ENCODE measurements at places on chromosomes 6 and 20.
A peak's percentile ranks its signal among the peaks of the same experiment; 100 is the strongest.

GRCh38 chr6:12748815-12749521 lies 32.4 kb downstream of the PHACTR1 start:
- DNase-seq: no peak

DNA sequence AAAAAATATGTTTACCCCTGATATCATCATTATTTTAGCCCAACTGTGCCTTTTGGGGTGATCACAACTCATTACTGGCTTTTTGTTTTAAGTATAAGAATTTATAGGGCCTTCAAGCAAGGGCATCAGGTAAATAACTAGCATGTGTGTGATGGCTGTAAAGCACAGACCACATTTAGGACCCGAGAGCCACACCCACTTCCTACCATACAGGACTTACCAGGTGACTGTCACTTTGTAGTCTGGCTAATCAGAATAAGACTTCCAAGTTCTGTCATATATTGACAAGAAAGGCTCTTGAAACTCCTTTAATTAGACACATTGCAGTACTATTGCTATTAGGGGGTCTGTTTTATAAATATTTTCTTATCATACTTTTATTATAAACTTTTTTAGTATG lies 31.1 kb downstream of the TMEM242 start:
- no peak for DNase-seq

GRCh38 chr6:167210375-167211294 lies 52.9 kb upstream of the GPR31 start:
- DNase-seq: peak; percentile 27

- DNase-seq: no peak
Measured at GRCh38 chr6:43089874-43090558, 13.9 kb downstream of the PTK7 start.

- DNase-seq: no peak
Measured at GRCh38 chr20:4944518-4945313, 56.6 kb downstream of the SLC23A2 start.

DNA sequence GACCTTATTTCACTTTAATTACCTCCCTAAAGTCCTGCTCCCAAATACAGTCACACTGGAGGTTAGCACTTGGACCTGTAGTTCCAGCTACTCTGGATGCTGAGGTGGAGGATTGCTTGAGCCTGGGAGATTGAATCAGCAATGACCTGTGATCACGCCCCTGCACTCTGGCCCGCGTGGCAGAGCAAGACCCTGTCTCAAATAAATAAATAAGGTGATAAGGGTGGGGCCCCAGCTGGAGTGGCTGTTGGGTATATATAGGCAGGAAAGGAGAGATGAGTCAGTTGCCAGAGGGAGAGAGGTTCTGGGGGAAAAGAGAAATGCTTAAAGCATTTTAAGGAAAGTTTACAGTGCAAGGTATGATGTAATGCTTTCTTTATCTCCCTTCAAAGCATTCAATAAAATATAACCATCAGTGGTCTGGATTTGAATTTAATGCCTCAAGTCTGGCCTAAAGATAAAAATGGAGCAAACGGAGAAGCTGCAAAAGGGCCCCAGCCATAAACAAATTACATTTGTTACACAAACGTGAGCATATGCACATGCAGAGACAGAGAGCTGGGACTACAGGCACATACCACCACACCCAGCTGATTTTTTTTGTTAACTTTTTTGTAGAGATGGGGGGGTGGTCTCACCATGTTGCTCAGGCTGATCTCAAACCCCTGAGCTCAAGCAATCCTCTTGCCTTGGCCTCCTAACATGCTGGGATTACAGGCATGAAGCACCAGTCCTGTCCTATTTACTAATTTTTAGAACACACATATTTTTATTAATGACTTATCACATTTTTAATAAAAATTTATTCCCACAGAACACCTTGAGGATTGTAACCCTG lies 6.1 kb upstream of the PM20D2 start:
- DNase-seq: no peak

DNA sequence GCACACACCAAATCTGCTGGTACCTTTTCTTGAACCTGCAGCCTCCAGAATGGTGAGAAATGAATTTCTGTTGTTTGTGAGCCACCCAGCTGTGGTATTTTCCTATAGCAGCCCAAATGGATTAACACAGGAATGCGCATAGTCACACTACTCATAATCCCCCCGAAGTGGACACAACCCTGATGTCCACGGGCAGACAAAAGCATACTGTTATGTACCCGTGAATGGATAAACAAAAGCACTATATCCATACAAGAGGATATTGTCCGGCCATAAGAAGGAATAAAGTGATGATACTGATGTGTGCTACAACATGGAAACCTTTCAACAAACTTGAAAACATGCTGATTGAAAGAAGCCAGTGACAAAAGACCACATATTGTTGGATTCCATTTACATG lies 25.1 kb upstream of the RPP40 start:
- DNase-seq: no peak
